Chondrocyte (in vitro differentiated cells): ENCODE measurements at places on chromosomes 11 and 22.

DNA sequence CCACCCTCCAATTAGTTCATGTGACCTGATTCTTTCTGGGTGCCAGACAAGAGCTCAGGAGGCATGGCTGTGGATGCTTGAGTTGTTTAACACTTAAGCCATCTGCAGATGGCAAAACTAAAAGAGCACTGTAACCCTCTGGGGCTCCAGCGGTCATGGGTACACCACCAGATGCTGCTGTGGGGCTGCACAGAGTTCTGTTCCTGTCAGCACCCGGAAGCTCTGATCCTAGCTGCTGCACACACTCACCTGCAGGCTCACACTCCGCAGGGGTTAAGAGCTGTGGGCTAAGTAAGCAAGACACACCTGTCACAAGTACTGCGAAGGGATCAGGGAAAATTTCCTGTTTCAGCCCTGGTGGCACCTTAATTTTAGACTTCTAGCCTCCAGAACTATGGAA, 307.8 kb downstream of the C11orf87 start:
- no peak for DNase-seq

GRCh38 chr22:40857309-40857855, 434 bp downstream of the XPNPEP3 start:
- DNase-seq, result no peak

- DNase-seq, result no peak
Observed at GRCh38 chr11:126918556-126918955, 82.0 kb downstream of the KIRREL3 start.

GRCh38 chr11:106503901-106504300, 426.4 kb downstream of the AASDHPPT start:
- no peak for DNase-seq

DNA sequence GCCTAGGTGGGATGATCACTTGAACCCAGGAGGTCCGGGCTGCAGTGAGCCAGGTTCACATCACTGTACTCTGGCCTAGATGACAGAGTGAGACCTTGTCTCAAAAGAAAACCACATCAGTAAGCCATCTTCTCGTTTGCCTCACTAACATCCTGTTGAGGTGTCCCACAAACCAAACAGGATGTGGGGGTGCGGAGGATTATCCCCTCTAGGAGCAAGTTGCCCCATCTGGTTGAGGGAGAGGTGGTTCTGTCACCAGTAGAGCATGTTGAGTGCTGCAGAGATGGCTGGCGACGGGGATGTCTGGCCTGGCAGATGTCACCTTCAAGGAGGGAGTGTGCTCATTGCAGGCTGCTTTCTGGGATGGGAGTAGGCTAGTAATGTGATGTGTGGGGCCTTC, 72.4 kb downstream of the ZNRF3 start:
- DNase-seq, result no peak

GRCh38 chr11:112817376-112817775, 143.8 kb upstream of the NCAM1 start:
- DNase-seq, result no peak

DNA sequence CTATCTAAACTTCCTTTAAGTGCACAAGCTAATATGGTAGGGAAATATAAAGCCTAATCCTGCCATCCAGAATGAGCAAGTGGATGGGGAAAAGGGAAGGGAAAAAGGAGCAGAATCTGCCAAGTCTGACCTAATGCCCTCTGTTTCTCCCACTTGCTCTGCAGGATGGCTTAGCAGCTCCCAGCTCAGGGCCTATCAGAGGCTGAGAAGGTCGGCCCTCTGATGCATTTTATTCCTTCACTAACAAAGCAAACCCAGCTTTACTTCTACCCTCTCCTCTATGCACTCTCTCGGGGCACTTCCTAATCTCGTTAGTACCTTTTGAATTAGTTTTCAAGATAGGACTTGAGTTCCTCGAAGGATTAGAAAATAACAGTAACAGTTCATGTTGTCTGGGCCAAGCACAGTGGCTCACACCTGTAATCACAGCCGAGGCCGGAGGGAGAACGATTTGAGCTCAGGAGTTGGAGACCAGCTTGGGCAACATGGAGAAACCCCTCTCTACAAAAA, 9.9 kb upstream of the OR51V1 start:
- no peak for DNase-seq

DNA sequence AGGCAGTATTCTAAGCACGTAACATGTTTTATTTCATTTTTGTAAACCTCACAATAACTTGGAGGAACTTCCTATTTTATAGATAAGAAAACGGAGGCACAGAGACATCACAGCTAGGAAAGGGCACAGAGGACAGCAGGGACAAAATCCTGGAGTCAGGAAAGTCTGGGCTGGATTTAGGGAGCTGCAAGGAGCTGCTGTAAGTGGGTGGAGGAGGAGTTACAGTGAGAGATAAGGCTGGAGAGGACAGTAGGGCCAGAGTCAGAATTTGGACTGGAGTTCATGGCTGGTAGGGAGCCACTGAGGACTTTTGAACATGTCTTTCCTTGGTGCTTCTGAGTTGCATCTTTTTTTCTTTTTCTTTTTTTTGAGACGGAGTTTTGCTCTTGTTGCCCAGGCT, 32.2 kb upstream of the PTPRJ start:
- no peak for DNase-seq

DNA sequence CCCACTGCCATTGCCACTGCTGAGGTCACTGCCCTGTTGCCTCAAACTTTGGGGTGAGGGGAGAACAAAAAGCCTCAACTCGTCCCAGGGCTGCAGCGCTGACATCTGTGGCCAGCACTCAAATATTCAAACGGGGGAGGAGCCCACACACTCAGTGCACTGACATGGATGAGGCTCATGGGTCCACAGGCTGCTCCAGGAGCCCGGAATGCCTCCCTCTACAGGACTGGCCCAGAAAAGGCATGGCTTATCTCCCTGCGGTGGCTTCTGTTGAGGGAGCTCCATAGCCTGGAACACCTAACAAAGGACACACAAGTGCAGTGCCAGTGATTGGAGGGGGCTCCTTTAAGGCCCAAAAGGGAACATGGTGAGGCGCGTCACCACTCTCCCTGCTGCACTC, 341.1 kb upstream of the LUZP2 start:
- no peak for DNase-seq

GRCh38 chr11:72233773-72234513, 9.4 kb downstream of the INPPL1 start:
- DNase-seq, result no peak

DNA sequence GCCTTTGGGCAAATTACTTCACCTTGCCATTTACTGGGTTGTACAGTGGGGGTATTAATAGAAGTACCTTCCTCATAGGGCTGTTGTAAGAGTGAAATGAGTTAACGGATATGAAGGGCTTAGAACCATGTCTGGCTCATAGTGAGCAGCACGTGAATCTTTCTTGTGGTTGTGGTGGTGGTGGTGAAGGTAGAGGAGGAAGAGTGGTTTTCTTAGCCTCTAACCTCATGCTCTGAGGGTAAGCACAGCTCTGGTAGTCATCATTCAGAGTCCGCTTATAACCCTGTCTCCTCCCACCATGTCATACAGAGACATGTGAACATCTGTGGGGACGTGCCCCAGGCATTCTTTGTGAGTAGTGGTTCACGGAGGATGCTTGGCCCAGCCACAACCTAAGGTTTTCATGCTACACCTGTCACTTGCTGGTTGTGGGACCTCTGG, 43.6 kb downstream of the TEAD1 start:
- no peak for DNase-seq

DNA sequence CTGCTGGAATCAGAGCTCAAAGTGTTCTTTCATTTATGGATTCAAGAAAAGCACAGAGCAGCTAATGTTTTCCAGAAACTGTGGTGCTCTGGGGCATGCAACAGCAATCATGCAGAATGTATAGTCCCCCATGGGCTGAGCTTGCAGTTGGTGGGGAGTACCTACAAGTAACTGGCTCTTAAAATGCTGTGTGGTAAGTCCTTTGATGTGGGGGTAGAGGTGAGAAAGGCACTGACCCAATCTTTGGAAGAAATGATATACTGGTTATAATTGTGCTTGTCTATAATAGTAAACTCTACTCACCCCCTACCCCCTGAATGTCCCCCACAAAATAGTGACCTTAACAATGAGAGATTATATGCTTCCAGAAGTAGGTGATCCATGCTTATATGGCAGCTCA, 29.1 kb upstream of the CD44 start:
- DNase-seq, result no peak

DNA sequence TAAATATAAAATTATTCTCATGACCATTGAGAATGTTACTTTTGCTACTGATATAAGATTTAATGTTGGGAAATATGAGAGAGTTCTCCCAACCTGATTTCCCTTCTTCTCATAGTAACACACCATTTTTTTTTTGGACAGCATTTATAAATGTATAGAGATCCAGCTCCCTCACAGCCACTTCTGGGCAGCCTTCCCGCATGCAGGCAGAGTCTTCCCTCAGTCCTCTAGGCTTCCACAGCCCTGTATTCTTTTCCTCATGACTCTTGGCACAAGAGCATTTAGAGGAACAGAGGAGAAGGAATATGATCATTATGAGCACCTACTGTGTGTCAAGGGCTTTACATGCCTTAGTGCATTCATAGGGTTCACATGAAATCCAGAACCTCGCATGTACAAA, 9.0 kb downstream of the DTX4 start:
- DNase-seq, result no peak

DNA sequence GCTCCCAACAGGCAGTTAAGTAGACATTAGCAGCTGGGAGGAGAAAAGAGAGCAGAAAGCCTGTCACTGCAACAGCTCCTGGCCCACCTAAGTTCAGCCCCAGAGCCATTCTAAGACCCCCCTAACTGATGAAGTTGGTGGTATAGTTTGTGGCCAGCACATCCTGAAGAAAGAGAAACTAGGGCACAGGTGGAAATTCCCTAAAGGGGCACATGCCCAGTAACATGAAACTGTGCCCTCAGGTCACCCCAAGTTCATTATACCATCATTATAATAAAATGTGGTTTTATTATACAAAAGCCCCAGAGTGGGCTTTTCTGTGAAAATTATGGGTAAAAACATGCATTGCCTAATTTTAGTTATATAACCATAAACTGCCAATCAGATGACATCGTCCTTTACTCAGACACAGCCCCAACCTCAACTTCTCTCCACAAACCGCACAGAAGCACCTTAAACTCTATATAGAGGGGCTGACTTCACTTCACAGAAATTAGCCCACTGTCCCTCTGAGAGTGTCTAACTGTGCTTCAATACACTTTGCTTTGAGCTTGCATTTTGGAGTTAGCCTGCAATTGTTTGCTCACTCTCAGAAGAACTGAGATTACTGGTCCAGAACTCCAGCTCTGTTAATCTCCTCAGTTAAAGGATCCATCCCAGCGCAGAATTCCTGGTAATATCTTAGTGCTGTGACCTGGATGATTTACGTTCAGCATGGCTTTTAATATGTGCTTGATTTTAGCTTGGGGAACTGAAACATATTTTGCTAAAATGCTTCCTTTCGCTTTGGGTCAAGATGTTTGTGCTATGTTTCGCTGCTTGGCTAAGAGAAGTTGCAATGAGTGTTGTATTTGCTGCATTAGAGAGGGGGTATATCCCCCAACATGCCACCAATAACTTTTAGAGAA, 1.8 kb upstream of the APOL3 start:
- DNase-seq, result no peak
